ENCODE measurements at places on chromosomes 6 and 20.

DNA sequence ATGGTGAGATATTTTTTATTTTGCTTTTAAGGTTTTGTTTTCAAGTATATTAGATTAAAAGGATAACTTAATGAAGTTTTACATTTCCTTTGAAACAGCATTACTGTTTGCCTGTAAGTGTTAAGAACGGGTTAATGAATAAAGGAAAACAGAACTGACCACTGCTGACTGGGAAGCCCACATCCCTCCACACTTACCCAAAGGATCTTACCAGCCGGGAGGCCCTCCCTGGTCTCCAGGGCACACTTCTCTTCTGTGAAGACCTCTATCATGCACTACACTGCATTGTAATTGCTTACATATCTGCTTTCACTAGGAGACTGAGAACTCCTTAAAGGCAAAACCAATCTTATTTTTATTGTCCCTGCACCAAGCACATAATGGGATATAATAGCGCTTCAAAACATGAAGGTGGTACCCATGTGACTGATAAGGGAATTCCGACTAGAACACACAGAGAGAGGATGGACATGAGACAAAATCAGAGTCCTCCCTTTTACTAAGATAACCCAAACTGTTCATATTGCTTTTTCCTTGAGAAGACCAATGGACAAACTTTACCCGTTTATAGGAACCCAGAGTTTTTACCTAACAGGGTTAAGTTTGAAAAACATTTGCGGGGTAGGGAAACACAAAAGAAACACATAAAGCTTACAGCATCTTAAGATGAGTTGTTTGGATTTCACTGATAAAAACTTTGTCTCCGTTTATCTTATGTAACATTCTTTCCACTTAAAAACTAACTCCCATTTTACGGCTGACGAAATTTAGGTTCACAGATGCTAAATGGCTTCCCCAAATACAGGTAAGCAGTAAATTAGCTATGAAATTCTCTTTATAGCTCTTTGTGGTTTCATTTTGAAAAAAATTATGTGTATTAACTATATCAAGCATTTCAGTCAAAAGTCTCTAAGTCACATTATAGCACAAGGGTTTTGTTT, 8.7 kb downstream of the EZR start:
- no peak for DNase-seq

- DNase-seq, result no peak
Observed at GRCh38 chr6:55286824-55287223, 40.4 kb upstream of the GFRAL start.

GRCh38 chr6:134328792-134329191, 10.9 kb upstream of the SGK1 start:
- DNase-seq, result no peak

DNA sequence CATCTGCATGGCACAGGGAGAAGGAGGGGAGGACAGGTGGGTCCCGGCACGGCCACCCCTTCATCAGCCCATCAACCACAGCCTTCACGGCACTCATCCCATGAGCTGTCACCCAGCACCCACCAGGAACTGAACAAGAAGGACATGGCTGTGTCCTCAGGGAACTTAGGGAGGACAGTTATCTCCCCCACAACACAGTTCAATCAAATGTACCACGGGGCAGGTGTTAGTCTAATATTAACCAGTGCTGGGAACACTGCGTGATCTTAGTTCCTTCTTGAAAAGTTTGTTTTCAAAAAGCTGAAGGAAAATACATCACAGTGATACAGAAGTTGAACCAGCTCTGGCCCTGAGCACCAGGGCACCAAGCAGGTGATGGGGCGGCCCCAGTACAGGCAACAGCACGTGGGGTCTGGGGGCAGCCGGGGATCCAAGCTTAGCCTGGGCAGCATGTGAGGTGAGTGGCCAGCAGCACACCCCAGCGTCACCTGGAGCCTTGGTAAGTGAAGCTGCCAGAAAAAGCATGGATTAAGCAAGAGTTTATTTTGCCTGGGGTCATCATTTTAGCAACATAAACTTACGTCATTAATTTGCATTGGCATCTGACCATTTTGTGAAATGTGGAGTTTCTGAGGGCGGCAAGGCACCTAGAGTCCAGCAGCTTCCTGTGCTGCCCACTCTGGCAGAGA, 35.5 kb upstream of the AFDN start:
- no peak for DNase-seq

DNA sequence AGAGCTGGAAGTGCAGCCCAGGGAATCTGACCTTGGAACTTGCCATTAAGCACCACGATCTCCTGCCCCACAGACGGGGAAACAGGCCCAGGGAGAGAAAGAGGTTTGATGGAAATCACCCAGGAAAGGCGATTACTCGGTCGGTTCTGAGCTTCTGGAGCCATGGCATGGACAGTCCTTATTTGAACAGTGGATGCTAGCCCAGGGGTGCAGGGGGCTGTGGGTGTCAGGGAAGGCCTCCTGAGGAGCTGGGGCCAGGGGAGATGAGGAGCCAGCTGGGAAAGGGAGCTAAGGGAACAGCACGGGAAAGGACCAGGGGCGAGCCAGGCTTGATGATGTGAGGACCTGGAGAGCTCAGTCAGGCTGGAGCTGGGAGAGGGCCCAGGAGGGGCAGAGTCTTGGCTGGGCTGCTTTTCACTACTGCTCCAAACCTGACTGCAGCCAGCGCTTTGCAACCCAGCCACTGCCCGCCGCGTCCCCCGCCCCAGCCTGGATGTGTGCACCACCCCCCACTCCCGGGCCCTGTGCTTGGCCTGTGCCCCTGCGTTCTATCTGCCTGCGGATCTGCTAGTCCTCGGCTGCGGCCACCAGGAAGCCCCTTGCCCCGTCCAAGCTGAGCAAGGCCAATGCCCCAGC, 17.8 kb downstream of the SUN5 start:
- no peak for DNase-seq

DNA sequence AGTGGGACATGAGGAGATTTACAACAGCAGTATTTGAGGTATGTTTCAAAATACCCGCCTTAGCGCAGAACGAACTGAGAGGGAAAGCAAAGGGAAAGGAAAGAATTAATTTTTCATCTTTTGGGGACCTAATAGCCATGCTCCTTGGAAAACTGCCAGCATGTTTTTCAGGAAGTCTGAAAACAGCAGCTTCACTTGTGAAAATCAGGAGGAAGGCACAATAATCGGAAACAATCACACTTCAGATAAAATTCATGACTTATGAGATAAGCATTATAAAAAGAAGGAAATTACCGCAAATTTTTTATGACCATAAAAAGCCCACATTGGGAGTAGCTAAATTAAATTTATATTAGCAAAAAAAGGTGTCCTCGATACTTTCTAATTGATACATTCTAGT, 541.1 kb downstream of the HAO1 start:
- DNase-seq, result no peak

- no peak for DNase-seq
Observed at GRCh38 chr6:68279793-68280557, 355.1 kb upstream of the ADGRB3 start.

GRCh38 chr20:59596690-59597089, 7.7 kb upstream of the PHACTR3 start:
- DNase-seq, result no peak

DNA sequence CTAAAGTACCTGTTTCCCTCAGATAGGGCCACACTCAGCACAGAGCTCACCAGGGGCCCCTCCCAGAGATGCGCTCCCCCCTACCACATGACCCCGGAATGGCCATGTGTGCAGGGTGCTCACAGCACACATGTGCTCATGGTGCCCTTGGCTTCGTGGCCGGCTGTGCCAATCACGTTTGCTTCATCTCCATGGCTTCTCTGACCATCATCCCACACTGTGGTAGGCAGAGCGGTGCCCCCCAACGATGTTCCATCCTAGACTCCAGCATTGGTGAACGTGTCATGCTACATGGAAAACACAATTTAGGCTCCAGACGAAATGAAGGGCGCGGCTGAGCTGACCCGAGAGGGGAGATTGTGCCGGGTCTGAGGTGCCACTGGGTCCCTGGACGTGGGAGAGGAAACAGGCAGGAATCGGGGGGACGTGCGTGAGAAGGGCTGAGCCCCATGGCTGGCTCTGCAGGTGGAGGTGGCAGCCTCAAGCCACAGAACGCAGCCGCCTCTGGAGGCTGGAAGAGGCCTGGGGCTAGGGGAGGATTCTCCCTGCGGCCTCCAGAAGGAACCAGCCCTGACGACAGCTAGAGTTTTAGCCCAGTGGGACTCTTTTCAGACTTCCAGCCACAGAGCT, 126.5 kb downstream of the DLL1 start:
- DNase-seq, result no peak

DNA sequence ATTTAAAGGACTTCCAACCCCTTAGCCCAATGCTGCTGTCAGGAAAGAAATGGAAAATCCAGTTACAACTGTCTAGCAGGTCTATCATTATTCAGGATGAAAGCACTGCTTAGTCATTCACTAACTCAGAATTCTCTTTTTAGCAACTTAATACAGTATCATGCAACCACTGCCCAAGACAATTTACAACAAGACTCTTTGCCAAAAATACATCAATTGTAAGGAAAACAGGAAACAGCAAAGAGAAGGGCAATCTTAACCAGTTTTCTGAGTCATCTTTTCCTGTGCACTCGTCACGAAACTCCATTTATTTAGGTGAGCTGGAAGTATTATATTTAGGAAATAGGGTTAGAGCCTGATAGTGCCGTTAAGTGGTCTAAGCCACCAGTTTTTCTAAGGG, 1197.7 kb upstream of the CITED2 start:
- DNase-seq, result peak; percentile 84

DNA sequence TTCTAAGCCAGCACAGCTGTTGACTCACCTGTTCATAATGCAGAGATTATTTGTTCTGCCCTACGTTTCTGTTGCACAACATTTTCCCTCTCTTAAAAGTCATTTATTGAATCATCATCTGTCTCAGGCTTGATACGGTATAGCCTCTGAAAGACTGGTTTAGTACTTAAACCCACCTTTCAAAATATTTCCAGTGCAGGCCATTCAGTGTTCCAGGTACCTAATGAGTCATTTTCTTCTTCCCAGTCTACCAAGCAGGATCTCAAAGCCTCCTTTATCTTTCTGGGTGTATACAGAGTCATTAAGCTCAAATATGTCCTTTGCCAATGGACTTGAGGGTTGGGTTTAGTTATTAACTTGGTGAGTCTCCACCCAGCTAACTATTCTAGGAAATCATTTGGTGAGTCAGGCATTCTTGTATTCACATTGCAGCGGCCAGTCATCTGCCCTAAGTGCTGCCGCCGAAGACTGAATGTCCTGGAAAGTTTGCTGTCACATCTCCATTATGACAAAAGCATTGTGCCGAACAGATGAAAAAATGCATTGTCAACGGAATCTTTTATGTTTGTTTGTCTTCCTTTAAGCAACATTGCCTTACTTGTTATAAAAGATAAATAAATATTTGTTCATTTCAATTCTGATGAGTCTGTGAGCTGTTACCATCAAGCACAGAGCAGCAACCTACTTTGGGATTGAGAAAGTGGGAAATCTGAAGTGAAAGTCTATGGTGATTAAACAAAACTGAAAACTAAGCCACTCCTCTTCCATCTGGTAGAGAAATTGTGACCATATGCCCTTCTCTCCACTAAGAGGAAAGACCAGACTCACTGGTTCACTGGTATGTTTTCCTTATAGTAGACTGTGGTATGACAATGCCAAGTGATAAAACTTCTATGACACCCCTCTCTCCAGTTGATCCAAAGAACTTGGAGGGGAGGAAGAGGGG, 14.3 kb upstream of the FAM135A start:
- DNase-seq, result no peak

- no peak for DNase-seq
Observed at GRCh38 chr20:24766143-24766527, 182.9 kb upstream of the CST7 start.

DNA sequence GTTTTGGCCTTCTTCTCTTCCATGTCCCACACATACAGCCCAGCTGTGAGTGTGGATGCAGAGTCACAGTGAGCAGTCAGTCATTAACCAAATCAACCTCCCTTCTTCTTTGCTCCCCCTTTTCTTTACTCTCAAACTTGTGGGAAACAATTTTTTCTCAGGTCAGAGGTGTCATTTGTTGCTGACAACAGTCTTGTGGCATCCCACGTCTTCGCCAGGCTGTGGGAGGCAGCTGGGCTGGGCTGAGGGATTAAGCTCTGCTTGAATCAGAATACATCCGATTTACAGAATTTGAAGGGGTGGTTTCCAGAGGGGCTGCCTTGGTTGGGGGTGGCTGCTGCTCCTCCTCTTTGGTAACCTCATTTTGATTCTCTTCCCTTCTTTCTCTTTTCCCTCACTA, 40.5 kb downstream of the SCGN start:
- DNase-seq, result no peak

- DNase-seq, result no peak
Observed at GRCh38 chr6:107735906-107736635, 88.0 kb downstream of the SCML4 start.

DNA sequence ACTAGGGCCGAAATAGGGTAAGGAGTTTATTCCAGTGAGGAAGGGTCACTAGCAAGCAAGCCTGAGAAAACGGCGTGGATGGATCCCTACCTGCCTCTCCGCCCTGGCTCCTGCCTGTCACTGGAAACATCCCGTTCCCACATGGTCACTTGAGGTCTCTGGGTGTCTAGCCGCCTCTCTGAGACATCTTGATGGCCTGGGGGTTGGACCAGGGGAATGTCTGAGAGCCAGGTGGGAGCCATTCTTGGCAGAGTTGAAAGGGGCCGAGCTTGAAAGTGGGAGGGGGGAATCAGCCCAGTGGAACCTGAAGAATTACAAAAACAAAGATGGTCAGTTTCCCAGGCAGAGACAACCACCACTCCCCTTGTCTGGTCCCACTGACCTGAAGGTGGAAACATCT, 961 bp downstream of the CCHCR1 start:
- DNase-seq, result no peak

DNA sequence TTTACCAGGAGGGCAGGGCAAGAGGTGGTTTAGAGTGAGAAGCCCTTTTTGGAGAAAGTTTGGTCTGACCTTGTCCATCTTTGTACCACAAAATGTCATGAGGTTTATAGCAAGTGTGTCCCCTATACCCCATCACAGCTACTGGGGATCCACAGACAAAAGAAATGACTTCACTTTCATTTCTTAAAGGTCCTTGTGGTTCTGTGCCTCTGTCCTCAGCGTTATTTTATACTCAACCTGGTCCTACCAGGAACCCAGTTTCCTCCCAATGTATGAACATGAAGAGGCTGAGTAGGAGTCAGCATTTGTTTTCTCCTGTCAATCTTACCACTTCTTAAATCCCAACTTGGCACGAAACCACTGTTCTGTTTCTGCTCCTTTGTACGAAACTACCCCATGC, 157.6 kb downstream of the NFATC2 start:
- no peak for DNase-seq

DNA sequence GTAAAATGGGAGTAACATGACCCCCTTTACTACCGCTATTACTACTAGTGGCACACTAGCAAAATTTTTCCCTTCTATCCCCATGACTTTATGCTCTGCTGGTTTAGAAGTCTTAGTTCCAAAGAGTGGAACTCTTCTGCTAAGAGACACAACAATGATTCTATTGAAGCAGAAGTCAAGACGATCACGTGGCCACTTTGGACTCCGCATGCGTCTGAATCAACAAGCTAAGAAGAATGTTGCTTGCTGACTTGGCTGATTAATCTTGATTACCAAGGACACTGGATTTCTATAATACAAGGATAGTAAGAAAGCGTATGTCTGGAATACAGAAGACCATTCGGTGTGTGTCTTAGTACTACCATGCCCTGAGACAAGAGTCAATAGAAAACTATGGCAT, 244.7 kb upstream of the BTBD3 start:
- DNase-seq, result no peak

GRCh38 chr6:81694207-81694606, 58.3 kb downstream of the TENT5A start:
- no peak for DNase-seq

- no peak for DNase-seq
Observed at GRCh38 chr6:103326760-103327757, 1532.7 kb downstream of the HACE1 start.
